ENCODE measurements at places on chromosomes 13 and 19.

DNA sequence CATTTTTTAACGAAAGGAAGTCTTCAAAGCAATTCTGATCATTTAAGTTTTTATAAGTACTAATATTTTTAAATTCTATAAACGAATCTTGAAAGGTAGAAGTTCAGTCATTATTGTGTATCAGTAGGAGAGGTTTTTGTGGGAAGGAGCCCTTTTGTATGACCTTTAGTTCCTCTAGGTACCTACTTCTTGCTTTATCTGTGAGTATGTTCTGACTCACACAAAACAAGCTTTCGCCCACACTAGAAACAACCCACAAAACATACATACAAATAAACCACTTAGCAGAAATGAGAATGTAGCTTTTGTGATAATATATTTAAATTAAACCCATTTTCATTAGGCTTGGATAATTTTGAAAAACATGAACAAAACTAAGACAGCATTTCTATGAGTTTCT lies 27.8 kb downstream of the ERCC5 start:
- DNase-seq = no peak

DNA sequence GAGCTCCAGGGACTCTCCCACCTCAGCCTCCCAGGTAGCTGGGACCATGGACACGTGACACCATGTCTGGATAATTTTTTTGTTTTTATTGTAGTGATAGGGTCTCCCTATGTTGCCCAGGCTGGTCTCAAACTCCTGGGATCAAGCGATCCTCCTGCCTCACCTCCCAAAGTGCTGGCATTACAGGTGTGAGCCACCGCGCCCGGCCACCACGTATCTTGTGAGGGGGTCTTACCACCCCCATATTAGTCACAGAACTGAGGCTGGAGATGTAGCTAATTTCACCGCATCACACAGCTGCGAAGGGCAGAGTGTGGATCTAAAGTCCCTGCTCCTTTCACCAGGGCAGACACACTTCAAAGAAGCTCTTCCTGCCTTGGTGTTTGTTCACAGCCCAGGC lies 211.8 kb upstream of the SOX1 start:
- DNase-seq = no peak

GRCh38 chr19:21434967-21435544 lies 38.1 kb downstream of the ZNF493 start:
- no peak for DNase-seq

DNA sequence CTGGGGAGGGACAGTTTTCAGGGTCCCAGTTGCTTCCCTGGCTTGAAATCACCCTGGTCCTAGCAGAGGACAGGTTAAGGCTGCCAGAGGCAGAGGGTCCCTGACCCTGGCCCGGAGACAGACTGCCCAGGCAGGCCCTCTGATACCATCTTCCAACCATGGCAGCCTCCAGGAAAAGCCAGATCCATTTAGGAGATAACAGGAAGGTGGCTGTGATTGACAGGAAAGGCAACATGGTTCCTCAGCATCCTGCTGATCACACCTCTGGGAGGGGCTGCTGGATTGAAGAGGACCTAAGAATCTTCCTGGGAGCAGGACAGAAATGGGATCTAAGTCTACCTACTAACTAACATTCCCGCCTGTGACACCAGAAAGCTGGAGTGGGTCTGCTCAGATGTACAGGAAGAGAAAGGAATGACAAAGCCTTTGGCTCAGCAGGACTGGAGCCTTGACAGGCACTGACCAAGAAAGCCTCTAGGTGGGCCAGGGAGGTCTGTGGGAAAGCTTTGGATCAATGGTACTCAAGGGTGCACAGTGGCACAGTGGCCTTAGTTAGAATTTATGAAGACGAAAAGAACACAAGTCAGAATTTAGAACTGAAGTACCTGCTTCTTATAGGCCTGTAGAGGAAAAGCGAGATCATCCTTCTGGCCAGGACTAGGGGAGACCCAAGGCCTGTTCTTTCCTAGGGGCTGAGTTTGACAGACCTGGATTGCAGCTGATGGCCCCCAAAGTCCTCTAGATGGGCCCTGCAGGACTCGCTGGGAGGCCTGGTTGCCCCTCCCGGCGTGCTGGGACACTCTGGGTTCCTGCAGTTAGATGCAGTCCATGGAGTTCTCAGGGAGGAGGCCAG lies 2.3 kb upstream of the PRKACA start:
- no peak for DNase-seq

DNA sequence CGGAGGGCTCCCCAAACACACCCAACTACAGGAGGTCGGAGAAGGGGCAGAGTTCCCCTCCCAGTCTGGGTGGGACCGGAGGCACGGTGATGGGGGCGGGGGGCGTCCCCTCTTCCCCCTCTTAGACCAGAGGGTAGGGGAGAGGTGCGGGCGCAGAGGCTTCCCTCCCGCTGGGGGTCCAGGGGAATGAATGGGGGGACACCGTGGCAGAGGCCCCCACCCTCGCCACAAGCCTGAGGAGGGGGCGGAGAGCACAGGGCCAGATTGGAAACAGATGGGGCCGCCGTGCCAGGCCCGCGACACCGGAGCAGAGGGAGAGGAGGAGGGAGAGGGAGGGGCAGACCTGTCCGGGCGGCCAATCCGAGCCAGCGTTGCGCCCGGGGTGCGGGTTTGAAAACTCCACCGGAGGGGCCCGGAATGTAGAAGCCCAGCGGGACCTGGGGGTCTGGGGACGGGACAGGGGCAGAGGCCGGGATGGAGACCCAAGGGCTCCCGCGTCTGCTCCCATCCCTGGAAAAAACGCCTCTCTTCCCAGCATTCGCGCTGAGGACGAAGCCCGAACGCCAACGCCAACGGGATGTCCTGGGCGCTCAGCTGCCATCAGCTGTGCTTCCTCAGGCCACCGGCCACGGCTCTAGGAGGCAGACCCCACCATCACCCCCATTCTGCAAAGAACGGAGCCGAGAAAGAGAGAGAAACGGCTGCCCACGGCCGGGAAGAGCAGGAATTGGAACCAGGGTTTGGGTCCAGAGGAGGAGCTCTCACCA lies 46.8 kb downstream of the PTPRS start:
- DNase-seq = no peak

DNA sequence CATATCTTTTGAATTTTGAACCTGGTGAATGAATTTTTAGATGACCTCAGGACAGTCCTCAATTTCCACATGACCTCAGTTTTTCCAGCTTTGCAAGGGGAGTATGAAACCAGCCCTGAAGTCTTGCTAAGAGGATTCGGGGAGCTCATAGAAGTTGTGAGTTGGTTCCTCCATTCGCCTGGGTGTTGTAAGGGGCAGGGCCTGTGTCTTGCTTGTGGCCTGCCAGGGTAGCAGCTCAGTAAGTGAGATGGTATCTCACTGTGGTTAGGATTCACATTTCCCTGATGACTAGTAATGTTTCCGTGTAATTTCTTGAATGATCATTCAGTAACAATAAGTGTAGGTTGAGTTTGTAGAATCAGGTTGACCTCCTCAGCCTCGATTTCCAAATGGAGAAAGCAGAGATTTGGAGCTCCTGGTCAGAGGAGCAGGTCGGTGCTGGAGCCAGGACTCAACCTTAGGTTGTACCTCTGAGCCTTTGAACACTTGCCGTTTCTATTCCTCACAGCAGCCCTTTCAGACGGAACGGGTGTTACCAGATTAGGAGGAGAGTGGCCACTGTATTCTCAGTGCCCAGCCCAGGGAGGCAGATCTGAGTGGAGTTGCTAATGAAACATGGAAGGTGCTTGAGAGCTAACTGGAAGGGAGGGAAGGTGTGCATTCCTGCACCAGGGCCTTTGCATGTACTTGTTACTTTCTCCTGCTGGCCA lies 14.6 kb downstream of the NACC1 start:
- DNase-seq = no peak

DNA sequence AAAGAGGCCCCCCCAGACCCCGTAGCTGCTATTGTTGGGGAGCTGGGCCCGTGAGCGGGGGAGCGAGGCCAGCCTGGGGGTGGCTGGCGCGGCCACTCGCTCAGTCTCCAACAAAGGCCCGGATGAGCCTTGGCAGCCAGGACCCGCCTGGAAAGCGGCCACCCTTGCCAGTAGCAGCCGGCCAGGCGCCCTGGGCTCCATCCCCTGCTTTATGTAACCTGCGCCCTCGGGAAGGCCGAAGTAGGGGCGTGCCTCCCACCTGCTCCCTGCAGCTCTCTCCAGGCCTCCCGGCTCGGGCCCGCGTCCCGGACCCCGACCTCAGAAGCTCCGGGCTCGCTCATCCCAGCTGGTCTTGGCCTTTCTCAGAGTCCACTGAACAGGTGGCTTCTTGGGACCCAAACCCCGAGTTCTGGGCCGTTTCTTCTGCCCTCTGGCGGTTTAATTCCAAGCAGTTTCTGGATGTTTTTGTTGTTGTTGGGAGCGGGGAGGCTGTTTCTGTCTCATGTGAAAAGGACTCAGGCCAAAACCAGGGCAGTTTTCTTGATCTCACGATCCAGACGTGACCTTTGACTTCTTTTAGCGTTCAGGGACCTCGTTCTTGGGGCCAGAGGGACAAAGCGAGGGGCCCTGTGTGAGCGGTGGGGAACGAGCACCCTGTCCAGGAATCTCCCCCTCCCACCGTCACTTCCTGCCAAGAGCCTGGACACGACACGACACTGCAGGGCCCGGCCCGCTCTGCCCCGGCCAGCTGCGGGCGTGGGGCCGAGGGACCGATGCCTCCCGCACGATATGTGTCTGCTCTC lies 1.2 kb downstream of the CDC34 start:
- DNase-seq = no peak

GRCh38 chr13:91531646-91532045 lies 133.2 kb downstream of the GPC5 start:
- no peak for DNase-seq

GRCh38 chr19:43351998-43352746 lies 1.3 kb upstream of the CD177 start:
- no peak for DNase-seq

DNA sequence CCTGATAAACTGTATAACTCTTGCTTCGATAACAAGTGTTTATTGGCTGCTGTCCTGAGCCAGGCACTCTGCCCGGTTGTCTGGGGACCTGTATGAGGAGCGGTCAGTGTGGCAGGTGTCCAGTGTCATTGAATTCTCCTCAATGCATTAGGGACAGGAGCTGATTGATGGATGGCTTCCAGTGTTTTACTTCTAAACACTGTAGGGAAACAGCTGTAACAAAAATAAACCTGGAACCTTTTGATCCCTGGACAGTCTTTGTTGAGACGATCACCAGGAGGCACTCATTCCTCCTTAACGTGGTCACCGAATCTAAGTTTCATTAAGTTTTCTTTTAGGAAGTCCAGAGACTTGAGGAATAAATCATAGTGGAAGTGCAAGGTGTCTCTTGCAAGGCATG lies 17.9 kb downstream of the UBAC2 start:
- no peak for DNase-seq

DNA sequence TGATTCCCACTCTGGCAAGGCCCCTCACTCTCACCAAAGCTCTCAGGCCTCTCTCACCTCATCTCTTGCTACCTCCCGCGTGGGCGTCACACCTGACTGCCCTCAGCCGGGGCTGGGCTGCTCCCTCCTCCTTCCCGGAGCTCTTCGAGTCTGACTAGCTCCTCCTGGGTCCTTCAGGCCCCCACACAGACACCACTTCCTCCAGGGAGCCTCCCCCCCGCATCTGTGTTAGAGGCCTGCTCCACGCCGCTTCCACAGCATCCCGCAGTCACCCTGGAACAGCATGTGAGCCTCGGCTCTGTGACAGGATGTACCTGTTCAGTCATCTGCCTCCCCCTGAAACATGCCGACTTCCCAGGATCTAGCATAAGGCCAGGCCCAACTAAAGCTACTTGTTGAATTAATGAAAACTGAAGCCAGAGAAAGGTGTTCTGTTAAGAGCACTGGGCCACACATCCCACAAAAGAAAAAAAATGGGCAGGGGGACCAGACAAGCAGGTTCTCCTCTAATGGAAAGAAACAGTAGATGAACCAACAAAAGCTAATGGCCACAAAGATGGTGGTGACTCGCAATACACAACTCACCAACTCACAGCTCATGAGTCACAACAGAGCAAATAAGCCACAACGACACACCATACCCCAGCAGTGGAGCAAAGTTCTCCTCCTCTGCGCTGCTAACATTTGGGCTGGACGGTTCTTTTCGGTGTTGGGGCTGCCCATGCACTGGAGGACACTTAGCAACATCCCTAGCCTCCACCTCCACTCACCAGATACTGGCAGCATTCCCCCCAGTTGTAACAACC lies 3.0 kb downstream of the PPP6R1 start:
- no peak for DNase-seq
